ENCODE measurements at places on chromosomes 3 and 15.

- no peak for DNase-seq
These were observed 79.7 kb downstream of the PEAK1 start for GRCh38 chr15:77340245-77340644.

DNA sequence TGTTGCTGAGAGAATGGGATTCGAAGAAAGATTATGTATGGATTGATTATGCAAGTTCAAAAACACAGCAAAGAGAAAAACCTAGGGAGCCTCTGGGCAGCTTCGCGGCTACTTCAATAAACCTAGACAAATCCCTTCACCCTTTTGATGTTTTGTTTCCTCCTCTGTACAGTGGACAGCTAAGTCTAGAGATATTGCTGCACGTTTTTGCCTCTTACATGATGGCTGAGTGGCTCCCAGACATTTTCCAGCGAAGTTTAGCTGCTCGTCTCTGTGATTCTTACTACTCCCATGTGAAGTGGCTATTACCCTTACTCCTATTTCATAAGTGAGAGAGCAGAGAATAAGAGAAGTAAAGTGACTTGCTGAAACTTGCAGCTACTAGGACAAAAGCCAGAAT is 695.0 kb upstream of the GRM7 start:
- no peak for DNase-seq

GRCh38 chr3:192090586-192090985 is 629.6 kb downstream of the PYDC2 start:
- no peak for DNase-seq

DNA sequence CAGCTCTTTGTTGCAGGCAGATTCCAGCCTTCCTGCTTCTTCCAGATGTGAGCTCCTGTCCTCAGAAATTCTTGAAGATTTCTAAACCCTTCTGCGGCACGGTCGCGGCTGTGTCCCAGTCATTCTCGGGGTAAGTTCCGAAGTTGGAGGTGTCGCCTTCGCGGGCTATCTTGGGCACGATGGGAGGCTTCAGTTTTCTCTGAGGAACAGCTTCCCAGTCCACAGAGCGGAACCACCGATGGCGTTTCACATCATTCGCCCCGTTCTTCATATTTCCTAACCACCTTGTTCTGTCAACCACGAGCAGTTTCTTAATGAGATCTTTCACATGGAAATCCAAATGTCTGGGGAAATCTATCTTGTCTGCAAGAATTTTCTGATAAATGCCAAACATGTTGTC is 24.7 kb upstream of the CERS3 start:
- no peak for DNase-seq

- DNase-seq = no peak
These were observed 3.2 kb downstream of the ULK3 start for GRCh38 chr15:74839526-74840395.

DNA sequence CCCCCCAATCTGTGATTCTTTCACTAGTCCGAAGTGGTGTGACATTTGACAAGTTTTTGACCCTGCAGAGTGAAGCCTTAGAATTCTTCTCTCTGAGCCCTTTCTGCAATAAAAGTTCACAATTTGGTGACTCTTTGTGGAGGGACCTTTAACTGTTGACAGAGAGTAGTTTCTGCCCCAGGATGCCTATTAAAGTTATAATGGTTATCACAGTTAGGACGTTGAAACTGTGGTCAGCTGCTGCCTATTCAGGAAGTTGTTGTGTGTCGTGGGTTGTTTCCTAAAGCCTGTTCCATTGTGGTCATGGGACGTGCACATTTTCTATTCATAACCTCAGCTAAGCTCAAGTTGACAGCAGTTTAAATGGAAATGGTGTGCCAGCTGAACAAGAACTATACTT is 274.5 kb downstream of the NEK10 start:
- DNase-seq = no peak

- DNase-seq = no peak
These were observed 119.6 kb downstream of the TFDP2 start for GRCh38 chr3:142029791-142030190.

DNA sequence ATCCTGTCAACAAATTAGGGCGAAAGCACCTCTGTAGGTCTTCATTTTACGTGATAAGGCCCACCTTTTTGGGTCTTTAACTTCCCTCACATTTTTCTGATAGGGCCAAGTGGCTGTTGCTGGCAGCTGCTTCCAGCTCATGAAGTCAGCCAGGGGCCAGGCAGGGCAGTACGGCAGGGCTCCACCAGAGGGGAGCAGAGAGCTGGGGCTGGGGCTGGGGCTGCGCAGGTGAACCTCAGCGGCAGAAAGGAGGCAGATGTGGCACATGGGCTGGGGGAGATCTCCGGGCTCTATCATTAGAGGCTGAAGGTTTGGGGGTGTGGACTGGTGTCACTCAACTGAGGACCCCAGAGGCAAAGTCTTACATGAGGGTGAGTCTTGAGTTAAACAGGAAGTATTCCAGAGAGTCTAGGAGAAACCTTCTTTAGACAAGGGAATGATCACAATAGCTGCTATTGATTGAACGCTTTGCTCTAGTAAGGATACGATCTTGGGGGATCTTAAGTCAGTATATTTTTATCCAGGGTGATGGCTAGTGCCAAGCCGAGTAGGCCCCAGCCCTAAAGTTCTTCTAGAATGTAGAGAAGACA is 62.8 kb upstream of the MEX3B start:
- DNase-seq = peak; percentile 10

- DNase-seq = no peak
These were observed 326.4 kb upstream of the IGF1R start for GRCh38 chr15:98321896-98322295.

GRCh38 chr3:38721207-38721772 is 71.8 kb upstream of the SCN5A start:
- no peak for DNase-seq

DNA sequence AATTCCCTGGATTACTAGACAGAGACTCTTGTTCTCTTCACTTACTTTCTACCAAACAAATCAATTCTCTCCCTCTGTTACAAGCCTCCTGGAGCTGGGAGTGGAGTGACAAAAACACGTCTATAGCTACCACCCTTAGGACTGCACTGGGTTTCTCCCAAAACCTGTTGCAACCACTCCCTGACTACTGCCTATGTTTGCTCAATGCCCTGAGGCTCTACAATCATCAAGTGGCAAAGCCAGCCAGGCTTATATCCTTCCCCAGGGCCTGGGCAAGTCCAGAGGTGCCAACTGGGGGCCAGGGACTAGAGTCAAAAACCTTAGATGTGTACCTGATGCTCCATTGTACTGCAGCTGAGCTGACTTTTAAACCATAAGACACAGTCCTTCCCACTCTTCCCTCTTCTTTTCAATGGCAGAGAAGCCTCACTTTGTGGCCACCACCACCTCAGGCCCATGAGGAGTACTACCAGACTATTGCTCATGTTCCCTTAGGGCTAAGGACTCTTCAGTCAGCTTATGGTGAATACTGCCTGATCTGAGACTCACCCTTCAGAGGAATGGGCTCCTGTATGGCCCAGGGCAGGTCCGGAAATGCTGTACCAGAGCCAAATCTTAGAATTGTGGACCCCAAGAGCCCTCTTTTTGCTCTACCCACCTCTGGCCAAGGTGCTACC is 125.4 kb upstream of the PLCL2 start:
- no peak for DNase-seq

DNA sequence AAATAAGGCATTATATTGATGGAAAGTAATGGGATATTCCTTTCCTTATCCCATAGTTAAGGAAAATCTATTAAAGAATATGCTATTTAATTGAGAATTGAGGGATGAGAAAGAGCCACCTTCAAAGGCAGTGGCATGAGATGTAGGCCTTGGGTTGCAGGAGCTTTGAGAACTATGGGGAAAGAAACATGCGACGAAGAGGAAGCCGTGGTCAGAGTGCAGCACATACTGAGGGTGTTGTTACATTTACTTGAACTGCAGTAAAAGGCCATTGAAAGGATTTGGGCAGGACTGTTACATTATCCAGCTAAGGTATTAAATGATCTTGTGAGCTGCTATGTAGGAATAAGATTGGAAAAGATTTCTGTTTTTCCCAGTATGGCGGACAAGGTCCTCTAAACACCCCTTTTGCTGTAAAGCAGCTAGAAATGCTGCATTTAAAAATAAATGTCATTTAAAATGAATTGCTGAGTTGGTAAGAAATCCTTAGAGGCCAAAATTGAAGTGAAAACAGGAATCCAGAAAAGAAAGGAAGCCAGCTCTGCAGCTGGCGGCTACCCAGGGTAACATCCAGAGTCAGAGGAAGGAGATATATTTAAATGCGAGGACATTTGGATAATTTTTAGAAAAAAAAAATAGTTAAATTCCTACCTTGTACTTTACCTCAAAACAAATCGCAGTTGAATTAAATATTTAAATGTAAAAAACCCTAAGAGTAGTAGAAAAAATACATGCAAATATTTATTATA is 61.7 kb downstream of the IL1RAP start:
- DNase-seq = no peak

DNA sequence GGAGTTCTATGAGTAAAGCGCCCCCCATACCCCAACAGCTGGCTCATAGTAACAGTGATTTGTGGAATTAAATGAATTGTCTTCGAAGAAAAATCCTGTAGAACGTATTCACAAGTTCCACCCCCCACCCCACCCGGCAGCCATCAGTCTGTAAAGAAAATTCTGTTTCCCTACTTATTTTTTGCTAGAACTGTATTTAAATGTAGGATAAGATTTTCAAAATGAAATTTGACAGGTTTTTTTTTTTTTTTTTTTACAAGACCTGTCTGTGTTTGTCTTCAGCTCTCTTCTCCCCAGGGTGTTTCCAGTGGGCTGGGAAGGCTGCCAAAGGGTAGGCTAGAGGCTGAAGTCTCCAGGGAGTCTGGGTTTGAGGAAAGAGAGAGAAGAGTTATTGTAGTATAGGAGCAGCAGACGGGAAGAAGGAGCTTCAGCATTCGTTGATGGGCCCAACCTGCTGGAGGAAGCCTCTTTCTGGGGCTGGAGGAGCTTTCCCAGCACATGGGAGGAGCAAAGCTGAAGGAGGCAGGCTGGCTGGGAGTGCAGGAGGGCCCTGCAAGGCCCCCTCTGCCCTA is 130.6 kb upstream of the SEMA6D start:
- peak; percentile 89 for DNase-seq

DNA sequence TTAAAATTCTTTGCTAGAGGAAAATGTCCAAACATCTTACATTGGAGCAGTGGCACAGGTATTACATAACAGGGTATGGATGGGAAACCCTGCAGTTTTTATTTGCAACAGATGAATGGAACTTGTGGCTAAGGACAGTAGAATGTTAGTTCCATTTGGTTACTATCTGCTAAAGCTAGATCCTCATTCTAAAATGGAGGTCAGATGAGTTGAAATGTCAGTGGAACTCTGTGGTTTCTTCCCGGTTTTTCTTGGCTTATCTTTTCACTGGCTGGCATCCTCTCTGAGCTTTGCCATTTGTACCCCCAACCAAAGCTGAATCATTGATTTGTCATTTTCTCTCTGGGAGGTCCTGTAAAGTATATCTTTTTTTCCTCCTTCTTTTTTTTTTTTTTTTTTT is 68.9 kb downstream of the ARMC8 start:
- DNase-seq = no peak

- DNase-seq = no peak
These were observed 18.7 kb upstream of the BCL2A1 start for GRCh38 chr15:79989682-79990081.

DNA sequence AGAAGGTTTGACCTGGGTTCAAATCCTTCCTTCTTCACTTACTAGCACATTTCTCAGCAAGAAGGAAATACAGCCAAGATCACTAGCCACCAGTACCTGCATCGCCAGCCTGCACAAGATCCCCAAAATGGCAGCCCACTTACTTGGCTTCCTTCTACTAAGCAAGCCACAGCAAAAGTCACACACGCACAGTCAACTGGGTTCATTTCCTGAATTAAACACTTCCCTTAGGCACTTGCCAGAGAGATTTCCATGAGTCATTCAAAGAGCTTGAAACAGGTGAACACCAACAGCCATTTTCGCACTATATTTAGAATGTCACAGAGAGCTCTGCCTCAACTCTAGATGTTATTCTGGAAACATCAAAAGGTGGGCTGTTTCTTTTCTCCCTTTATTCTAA is 42.6 kb downstream of the MGLL start:
- no peak for DNase-seq

- peak; percentile 20 for DNase-seq
These were observed 1.3 kb upstream of the UNC13C start for GRCh38 chr15:53976844-53977392.

- peak; percentile 24 for DNase-seq
These were observed 1.8 kb downstream of the CADPS start for GRCh38 chr3:62873451-62873760.

All from COR-L47 (cell line).